H1 (cell line): ENCODE measurements at places on chromosomes 2 and 18. TPM values are rescaled to one million over a fixed set of nuclear protein-coding genes. Genes with fewer than 3 reads are reported as not detected.

Gene CYRIA
- 8.2 and 9.8 TPM in 2 replicates for total RNA-seq

Gene EN1
- not detected in 2 replicates for total RNA-seq

- H3K27ac ChIP-seq: no peak overlapping the region
- no peaks in the 10 kb centered on the region for H3K27me3 ChIP-seq
- DNase-seq: no peak
- H3K4me1 ChIP-seq: no peaks in the 10 kb centered on the region
These were observed 35.9 kb upstream of the LPIN2 start for GRCh38 chr18:3048820-3049349.

DNA sequence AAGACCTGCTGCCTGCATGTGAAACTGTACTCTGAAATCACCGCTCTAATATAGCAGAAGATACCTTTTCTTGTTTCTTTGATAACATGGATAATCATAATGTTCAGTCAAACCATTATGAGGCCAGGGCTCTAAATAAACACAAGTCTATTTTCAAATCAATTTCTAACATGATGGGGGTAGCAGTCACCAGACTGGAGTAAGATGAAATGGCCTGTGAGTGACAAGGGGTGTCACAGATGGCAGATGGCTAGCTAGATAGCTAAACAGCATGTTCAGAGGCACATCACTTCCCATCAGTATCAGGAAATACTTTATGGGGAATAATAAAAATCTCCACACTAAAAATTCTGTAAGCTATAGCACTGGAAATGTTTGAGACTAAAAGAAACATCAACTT lies 14.0 kb downstream of the MBD2 start:
- no peaks in the 10 kb centered on the region for H3K27me3 ChIP-seq
- no peaks in the 10 kb centered on the region for H3K4me1 ChIP-seq
- H3K27ac ChIP-seq: no peak overlapping the region
- H3K4me3 ChIP-seq: no peak overlapping the region
- no peak for DNase-seq

DNA sequence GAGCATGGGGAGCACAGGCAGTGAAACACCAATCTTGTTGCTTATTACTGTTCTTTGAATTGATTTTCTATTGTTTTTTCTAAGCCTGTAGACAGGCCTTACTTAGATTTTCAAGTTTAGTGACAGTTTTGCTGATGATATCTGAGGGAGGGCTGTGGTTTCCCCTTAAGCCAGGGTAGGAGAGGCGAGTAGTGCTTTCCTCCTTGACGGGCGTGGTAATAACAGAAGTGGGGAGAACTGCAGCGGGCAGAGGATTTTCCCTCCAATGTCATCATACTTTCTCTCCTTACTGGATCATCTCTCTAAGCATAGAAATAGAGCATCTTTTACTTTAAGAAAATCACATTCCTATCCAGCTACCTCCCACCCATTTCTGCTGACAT lies 314.4 kb downstream of the ALK start:
- no peak overlapping the region for H3K27ac ChIP-seq
- DNase-seq: no peak
- peaks cover 1% of the 10 kb centered on the region; the same call in 1 of the 2 replicates for H3K4me1 ChIP-seq
- no peaks in the 10 kb centered on the region for H3K36me3 ChIP-seq
